NCI-H2107 (cell line): ENCODE measurements at places on chromosomes 3 and 15.

DNA sequence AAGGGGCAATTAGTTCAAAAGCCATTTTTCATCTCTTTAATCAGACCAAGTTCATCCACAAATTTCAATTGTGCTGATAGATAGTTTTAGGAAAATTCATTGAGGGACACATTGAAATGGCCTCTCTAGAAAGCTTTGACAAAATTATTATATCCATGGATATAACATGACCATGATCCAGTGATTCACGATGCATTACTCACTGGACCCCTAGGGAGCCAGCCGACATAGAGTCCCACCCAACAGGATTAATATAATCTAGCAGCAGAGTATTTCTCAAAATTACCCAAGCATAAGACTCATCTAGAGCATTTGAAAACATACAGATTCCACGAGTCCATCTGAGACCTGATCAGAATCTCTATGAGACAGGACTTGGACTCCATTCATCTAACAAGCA is 100.3 kb downstream of the FRMD5 start:
- no peak for DNase-seq

DNA sequence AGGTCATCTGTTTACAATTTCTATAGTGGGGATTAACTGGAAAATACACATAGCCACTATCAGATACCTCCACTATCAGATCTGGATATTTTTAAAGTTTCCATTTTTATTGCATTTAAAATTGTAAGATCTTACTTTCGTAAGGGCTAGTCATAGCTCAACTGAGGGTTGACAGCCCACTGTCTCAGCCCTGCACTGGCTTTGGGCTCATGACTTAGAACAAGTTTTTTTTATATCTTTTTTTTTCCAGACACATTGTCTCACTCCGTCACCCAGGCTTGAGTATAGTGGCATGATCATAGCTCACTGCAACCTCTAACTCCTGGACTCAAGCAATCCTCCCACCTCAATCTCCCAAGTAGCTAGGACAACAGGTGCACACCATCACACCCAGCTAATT is 48.8 kb upstream of the DNAJC13 start:
- DNase-seq: no peak

- no peak for DNase-seq
Measured at GRCh38 chr3:18772699-18773305, 347.7 kb upstream of the SATB1 start.

- DNase-seq: no peak
Measured at GRCh38 chr3:13115991-13116390, 42.8 kb upstream of the IQSEC1 start.

GRCh38 chr3:53845103-53845880 is 927 bp downstream of the CHDH start:
- no peak for DNase-seq

- no peak for DNase-seq
Measured at GRCh38 chr3:54122324-54123002, at the start of gene CACNA2D3. TSS of gene CACNA2D3 (plus strand) at chr3:54122552.

GRCh38 chr3:178112134-178112533 is 424.1 kb upstream of the KCNMB2 start:
- no peak for DNase-seq

DNA sequence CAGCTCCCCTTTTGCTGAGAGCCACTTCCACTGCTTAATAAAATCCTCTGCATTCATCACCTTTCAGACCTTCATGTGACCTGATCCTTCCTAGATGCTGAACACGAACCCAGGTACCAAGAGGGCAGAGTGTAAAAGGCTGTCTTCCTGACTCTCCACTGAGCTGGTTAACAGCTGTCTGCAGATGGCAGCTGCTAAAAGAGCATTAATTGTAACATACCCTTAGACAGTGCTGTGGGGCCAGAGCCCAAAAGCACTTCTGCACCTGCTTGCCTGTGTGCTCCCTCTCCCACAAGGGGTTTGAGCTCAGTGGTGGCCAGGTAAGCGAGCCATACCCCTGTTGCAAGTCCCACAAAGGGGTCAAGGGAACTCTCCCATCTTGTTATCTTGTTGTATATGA is 187.3 kb downstream of the UBE2E2 start:
- no peak for DNase-seq

- DNase-seq: no peak
Measured at GRCh38 chr15:80199869-80200268, 47.1 kb downstream of the FAH start.

GRCh38 chr3:187077537-187077936 is 61.8 kb downstream of the RPL39L start:
- no peak for DNase-seq

GRCh38 chr3:52088445-52089367 is 32.3 kb upstream of the DUSP7 start:
- DNase-seq: no peak

DNA sequence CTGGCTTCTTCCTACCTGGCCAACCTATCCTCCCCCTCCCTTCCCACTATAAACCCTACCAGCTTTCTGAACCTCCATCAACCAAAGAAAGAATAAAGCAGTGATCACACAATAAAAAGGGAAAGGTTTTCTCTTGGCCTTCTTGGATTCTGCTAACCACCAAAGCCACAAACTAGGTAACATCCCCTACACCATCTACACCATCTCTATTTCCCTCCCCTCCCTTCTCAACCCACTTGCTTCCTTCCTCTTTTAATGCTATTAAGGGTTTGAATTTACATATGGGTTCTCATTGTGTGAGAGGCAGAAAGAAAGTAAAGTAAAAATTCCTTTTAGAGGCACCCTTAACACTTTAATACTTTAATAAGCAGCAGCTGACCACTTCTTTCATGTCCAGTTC is 25.8 kb upstream of the RSL24D1 start:
- DNase-seq: no peak

DNA sequence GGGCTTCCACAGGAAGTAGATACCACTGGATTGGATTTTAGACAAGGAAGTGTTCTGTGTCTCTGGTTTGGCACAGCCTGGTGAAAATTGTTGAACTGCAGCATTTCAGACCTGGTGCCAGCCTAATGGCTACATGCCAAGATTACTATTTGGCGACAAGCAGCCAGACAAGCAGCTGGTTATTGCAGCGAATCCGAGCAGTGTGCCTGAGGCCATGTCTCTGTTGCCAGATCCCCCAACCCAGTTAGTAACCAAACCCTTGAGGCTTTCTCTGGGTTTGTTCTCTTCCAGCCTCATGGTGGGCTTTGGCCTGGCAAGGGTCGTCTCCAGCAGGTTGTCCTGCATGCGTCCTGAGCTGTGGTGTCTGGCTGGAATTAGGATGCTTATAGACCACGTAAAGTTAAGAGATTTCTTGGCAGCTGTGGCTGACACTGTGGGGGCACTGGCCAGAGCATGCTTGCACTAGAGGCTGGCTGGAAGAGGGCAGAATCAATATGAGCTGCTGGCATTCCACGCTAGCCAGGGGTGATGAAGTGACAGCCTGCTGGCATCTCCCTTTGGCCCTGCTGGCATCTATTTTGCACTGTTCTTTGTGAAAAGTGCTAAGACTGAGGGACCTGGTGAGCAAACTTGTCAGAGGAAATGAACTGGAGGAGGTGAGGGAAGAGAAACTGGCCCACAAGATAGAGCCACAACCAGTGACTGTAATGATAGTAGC is 172.6 kb downstream of the RBMS3 start:
- no peak for DNase-seq

GRCh38 chr3:72163809-72164634 is 379.1 kb upstream of the PROK2 start:
- no peak for DNase-seq
